Hematopoietic multipotent progenitor cell treated with erythropoietin and hydrocortisone succinate and interleukin-3 and kit ligand, for 15 days (in vitro differentiated cells): ENCODE measurements at places on chromosomes 4 and X.

DNA sequence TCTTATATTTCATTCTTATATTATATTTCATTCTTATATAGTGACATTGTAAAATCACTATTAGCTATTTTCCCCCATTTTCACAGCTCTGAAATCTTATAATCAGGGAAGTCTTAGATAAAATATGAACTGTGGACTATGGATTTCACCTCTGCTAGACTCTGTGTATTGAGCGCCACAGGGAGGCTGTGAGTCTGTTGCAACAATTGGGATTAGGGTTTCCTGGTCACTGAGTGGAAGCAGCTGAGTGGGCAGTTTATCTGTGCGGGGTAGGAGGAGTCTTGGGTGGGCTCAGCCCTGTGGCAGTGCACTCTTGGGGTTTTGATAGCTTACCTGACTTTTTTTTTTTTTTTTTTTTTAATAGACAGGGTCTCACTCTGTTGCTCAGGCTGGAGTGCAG is 249.5 kb downstream of the PTTG2 start:
- no peak for DNase-seq

- no peak for DNase-seq
These were observed 200.8 kb upstream of the GIMD1 start for GRCh38 chr4:106569146-106570031.

GRCh38 chr4:7334521-7335275 is 100.0 kb downstream of the PSAPL1 start:
- no peak for DNase-seq

- DNase-seq = no peak
These were observed 71.3 kb upstream of the PDHA1 start for GRCh38 chrX:19272452-19272851.

GRCh38 chrX:69670001-69670555 is 54.2 kb downstream of the EDA start:
- DNase-seq = no peak

- no peak for DNase-seq
These were observed 60.4 kb upstream of the MTM1 start for GRCh38 chrX:150508018-150508417.

DNA sequence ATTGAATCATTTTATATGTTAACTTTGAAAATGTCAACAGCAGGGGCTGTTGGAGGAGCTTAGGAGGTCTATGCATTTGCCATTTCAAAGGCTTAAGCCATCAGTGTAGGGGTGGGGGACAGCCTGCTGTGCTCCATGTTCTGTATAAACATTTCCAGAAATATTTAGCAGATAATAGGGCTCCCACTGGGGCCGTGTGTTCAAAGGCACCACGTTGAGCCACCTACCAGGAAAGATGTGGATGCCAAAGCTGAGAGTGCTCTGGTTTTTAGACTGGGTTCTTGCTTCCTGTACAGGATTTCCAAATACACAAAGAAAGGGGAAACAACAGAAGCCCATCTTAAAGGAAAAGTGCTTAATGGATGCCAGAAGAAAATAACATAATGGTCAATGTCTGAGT is 219.5 kb downstream of the CENPC start:
- no peak for DNase-seq

DNA sequence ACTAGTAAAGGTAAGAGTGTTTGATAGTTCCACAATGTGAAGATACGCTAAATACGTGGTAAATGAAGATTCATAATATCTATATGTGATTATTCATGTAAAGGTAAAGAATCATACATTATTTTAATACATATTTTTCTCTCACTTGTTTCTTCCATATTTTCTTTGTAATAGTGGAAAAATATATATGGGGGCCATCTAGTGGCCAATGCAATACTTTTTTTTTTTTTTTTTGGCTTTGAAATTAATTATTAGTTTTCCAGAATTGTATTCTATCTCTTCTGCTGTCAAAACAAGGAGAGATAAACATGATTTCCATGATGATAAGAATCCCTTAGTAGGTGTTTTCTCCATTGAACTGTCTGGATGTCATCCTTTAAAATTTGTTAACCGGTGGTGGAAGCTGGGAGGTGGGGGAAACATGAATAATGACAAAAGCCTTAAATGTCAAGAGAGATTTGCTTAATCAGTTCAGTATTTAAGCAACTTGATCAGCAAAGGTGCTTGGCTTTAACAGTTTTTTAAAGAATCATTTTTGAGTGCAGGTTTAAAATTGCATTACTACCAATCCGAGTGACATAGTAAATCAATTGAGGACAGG is 508.7 kb upstream of the HTR2C start:
- no peak for DNase-seq

DNA sequence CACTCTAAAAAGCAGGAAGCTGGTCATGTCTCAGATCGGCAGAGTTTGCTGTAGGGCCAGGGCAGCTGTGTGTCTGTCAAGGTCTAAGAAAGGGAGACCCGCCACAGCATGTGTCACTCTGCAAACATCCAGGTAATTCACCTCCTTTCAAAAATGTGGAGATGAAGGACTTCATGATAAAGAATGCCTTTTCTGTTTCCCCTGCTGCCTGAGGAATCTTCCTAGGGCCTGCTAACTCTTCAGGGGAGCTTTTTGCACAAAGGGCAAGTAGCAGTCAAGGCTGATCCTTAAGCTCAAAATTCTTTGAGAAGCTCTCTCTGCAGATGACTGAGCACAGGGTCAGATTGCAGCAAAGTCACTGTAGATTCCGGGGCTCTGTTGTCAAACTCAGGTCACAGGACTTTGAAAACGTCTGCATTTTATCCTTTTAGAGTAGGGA is 21.1 kb downstream of the RASL11B start:
- no peak for DNase-seq

GRCh38 chrX:107506596-107507031 is 57.2 kb downstream of the FRMPD3 start:
- no peak for DNase-seq

DNA sequence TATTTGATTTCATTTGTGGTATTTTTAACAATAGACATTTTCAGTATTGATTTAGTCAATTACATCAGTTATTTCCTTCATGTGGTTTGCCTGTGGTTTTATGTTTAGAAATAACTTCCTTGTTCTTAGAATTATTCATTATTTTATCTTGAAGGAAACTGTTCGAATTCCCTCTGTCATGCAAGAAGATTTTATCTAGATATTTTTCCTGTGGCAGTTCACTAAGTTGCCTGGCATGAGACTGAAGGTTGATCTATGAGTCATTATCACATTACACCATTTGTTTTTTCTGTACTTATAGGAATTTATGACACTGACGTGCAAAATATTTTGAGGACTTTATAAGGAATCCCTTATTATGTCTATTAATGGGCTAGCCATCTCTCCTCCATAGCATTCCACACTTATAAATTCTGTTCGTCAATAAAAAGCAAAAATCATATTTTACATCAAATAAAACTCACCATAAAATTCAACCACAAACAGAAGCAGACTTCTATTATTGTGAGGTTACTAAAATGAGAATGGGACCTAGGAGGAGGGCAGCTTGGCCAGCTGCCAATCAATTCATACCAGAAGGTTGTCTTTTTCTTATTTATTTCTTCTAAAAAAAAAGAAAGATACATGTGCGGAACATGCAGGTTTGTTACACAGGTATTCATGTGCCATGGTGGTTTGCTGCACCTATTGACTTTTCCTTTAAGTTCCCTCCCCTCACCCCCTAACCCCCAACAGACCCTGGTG is 179.0 kb downstream of the KCNIP4 start:
- no peak for DNase-seq

DNA sequence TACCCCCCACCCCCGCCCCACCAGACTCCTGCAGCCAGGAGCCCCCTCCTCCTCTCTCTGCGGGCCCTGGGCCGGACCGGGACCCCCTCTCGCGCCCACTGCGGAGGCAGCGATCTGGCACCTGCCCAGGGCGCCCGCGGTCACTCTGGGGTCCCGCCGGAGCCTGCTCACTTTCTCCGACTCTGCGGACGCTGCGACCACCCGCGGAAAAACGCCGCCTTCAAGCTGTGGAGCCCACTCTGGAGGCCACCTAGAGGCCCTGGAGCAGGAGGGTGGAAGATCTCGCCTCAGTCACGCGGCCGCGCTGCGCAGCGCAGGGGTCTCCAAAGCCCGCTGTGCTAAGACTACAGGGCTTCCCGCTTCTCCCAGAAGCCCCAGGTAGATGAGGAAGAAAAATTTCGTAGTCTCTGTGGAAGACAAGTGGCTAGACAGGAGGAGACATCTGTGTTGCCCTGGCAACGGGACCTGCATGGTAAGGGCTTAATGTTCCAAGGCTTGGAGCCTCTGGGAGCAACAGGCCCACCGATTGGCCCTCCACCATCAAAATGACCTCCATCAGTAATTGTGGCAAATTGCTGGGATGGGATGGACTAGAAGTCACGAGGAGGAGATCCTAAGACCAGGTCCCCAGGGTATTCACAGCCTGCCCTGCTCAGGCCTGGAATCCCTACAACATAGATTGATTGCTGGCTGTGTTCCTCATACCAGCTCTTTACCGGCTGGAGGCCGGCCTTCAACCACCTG is at the start of gene PNMA6F:
PNMA6F (minus strand) TSS at position 387 of the 744 bp plus-strand sequence. CDS start 1,093 bp downstream, outside the sequence.
- DNase-seq = no peak

- DNase-seq = peak; percentile 23
These were observed 10.1 kb upstream of the SAP30 start for GRCh38 chr4:173360587-173361221.

GRCh38 chr4:61298178-61298740 is 98.1 kb downstream of the ADGRL3 start:
- DNase-seq = no peak

DNA sequence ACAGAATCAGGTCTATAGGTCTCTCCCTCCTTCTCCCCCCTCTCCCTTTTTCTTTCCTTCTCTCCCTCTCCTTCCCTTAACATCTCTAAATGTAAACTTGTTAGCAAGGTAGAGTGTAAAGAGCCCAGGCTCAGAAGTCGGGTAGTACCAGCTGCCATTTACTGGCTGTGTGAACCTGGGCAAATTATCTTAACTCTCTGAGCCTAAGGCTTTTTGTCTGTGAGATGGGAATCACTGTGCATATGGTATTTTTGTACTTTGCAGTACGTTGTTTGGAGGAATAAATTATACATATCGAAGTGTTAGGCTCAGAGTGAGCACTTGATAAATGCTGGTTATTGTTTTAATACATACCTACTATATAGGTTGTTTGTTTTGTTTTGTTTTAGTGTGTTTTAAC is 154.0 kb downstream of the RBMX2 start:
- DNase-seq = no peak

DNA sequence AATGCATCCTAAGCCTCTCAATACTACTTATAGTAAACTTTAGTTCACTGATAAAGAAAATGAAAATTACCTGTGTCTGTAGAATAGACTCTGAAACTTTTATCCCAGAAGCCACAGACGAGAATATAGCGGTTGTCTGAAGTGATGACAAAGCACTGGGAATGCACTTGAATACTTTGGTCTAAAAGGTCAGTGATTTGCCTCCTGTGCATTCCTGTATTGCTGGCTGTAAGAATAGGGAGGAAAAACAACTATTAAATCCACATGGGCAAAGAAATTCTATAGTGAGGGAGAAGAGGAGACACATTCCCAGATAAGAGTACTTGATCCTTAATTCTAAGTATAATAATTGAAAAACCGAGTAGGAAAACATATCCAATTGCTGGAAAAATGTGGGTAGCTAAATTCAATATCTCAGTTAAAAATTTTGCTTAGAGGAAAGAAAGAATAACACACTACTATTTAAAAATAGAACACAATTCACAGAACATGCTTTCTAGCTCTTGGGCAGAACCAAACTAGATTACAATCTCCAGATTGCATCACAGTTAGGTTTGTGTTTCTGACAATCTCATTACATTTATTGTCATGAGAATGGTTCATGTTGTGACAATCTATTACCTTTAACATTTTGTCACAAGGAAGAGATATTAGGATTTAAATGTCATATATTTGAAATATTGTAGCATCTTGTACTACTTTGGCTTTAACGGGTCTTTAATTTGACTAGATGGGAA is 232.1 kb downstream of the DCLK2 start:
- DNase-seq = no peak

GRCh38 chrX:37348231-37348970 is 763 bp upstream of the PRRG1 start:
- DNase-seq = no peak

DNA sequence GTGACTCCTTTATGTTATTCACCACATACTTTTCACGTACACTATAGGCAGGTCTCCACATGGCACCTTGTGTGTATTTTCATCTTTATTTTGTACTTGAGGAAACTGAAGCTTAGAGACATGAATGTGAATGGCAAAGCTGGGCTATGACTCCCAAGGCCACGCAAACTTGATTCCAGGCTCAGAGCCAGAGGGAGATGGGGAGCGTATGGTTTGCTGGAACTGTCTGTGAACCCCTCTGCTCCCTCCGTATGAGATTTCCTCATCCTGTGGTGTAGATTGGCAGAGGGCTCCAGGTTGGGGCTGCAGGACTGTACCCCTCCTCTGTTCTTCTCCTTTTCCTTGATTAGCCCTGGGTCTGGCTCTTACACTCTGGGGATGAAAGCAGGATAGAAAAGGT is 16.1 kb upstream of the STARD8 start:
- DNase-seq = no peak
